Chondrocyte (in vitro differentiated cells): ENCODE measurements at places on chromosomes 4 and X. TPM values are rescaled to one million over a fixed set of nuclear protein-coding genes. Genes with fewer than 3 reads are reported as not detected.

DNA sequence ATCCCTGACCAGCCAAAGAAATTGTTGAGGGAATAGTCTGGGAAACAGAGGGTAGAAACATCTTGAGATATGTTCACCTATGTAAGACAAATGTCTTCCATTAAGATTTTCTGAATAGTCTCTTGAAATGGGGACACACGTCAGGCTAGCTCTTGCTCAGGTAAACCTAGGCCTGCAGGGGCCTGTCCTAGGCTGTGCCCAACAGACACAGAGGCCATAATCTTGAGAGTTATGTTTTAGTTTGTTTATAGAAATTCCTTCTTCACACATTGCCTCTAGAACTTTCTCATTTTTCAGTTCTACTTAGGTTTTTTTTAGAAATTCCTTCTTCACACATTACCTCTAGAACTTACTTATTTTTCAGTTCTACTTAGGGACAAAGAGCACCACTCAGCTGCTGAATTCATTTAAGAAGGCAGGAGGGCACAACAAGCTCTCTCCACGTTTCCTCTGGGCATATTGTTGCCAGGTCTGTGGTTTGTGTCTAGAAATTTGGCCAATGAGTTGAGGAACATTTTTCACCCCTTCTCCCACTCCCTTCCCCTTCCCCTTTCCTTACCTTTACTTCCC is 94.9 kb downstream of the ARHGAP24 start:
- no peaks in the 10 kb centered on the region for H3K36me3 ChIP-seq
- no peak overlapping the region for H3K27ac ChIP-seq
- H3K27me3 ChIP-seq = no peaks in the 10 kb centered on the region
- no peaks in the 10 kb centered on the region for H3K4me1 ChIP-seq

DNA sequence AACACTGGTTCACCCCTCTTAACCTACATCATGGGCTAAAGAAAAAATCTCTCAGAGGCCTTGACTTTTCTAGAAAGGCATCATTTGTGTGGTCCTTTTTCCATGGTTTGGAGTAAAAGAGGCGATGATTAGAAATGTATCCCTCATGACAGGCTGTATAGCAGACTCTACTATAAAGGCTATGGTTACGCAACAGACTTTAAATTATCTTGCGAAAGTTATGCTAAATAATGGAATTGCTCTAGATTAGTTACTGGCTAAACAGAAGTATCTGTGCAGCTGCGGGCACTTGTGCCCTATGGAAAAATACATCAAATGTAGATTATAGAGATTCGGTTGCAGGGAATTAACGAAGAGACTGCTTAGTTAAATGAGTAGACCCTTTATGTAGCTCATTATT is 101.6 kb downstream of the TMEM47 start:
- no peaks in the 10 kb centered on the region for H3K36me3 ChIP-seq
- no peak overlapping the region for H3K27ac ChIP-seq
- no peak overlapping the region for H3K4me3 ChIP-seq
- H3K4me1 ChIP-seq = no peaks in the 10 kb centered on the region

DNA sequence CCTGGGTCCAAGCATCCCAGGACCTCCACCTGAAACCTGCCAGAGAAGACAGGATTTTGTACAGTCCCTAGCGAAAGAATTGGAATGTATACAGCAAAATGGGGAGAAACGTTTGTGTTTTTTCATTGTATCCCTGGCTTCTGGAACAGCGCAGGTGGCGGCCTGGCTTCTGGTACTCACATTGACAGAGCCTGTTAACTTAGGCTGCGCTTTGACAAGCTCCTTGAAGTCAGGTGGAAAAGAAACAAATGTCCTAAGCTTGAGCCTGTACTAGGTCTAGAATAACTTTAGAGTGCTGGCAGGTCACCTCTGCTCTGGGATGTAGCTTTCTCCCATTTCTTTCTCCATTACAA is 343.7 kb upstream of the KLF3 start:
- H3K27ac ChIP-seq = peak overlapping the region; percentile 88
- no peak for DNase-seq
- H3K4me3 ChIP-seq = no peak overlapping the region

Gene FGF16
- not detected in 3 replicates for total RNA-seq

Gene SRPX2
- 10.0 to 21.1 TPM (median 10.8 TPM) in 3 replicates for total RNA-seq

GRCh38 chr4:30802622-30803323 is 82.6 kb downstream of the PCDH7 start:
- DNase-seq = no peak
- peaks cover 28% of the 10 kb centered on the region for H3K4me1 ChIP-seq
- H3K4me3 ChIP-seq = peak overlapping the region; percentile 4
- peak overlapping the region; percentile 85 for H3K27ac ChIP-seq
- H3K27me3 ChIP-seq = no peaks in the 10 kb centered on the region

DNA sequence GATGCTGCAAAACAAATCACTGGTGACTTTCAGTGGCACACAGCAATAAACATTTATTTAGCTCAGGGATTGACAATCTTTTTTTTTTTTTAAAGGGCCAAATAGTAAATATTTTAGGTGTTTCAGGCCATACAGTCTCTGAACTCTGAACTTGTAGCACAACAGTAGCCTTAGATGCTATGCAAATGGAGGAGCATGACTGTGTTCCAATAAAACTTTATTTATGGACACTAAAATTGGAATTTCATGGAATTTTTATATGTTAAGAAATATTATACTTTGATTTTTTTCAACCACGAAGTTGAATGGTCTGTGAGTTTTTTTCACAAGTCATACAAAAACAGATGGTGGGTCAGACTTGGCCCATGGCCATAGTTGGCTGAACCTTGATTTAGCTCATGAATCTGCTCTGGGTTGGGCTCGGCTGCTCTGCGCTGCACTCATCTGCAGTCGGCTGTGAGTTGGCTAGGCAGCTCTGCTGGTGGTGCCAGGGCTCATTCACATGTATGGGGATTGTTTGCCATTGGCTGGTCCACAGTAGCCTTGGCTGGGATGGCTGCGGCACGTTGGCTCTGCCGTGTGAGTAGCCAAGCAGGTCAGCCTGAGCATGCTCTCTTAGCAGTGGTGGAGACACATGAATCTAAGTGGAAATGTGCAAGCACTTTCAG is 231.7 kb upstream of the PGRMC2 start:
- H3K27ac ChIP-seq = peak overlapping the region; percentile 94
- no peak overlapping the region for H3K4me3 ChIP-seq
- peaks cover 2% of the 10 kb centered on the region for H3K36me3 ChIP-seq
- H3K27me3 ChIP-seq = no peaks in the 10 kb centered on the region

DNA sequence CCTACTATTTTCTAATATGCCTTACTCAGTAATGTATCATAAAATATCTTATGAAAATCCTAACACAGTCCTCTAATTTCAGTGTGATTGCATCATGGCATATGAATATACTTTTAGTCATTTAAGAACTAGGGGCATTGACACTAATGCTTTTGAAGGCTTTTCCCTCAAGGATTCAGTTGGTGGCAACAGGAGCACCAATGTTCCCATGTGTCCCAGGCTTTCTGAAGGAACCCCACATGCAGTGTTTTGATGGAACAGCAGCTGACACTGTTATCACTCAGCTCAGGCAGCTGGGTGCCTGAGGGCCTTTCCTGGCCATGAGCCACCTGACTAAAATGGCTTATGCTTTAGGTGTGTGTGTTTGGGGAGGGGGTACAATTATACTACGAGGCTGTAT is 348.3 kb downstream of the ARHGAP24 start:
- peak overlapping the region; percentile 99 for H3K27ac ChIP-seq
- peaks cover 3% of the 10 kb centered on the region for H3K36me3 ChIP-seq
- no peak for DNase-seq
- H3K4me3 ChIP-seq = no peak overlapping the region
- no peaks in the 10 kb centered on the region for H3K27me3 ChIP-seq

Gene MORC4
- 31.2 to 35.6 TPM (median 33.8 TPM) in 3 replicates for total RNA-seq

DNA sequence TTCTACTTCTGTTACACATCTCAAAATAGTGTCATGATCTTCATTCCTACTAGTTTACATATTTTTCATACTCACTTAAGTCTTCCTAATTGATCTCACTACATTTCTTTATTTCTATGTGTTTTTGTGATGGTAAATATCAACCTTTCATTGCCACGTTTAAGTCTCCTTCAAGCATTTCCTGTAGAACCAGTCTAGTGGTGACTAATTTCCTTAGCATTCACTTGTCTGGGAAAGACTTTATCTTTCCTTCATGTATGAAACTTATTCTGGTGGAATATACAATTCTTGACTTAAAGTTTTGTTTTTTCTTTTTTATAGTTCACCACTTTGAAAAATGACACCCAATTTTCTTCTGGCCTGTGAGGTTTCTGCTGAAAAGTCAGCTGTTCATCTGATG is 181.4 kb upstream of the NEIL3 start:
- no peak overlapping the region for H3K4me3 ChIP-seq
- no peaks in the 10 kb centered on the region for H3K27me3 ChIP-seq
- peaks cover 12% of the 10 kb centered on the region for H3K4me1 ChIP-seq
- H3K27ac ChIP-seq = peak overlapping the region; percentile 65

DNA sequence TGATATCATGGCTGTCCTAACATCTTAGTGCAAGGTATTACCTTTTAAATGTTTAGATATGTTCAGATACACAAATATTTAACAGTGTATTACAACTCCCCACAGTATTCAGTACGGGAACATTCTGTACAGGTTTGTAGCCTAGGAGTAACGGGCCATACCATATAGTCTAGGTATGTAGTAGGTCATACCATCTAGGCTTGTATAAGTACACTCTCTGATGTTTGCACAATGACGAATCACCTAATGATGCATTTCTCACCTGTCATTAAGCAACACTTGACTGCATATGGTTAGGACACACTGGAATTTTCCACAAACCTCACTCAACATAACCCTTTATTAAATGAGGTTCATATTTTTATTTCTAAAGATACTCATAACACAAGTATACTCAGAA is 67.7 kb downstream of the THOC2 start:
- H3K4me1 ChIP-seq = peaks cover 10% of the 10 kb centered on the region
- no peak overlapping the region for H3K4me3 ChIP-seq
- DNase-seq = no peak
- peaks cover 7% of the 10 kb centered on the region for H3K36me3 ChIP-seq
- peak overlapping the region; percentile 0 for H3K27ac ChIP-seq

DNA sequence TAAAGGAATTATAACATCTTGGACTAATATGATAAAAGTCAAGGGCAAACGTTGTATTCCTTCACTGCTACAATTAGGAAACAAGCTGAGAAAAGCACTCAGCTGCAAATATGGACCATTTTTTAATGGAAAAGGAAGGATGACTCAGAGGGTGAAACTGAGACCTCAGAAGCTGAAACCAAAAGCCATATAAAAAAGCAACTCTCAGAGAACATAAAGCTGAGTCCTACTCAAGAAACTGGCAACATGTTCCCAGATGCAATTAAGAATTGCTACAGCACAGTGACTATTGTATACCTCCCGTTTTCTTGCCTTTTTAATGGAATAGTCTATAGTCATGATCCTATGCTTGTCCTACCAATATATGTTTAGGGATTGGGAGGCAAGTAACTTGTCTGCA is 1106.4 kb upstream of the INTU start:
- H3K27ac ChIP-seq = no peak overlapping the region
- H3K27me3 ChIP-seq = no peaks in the 10 kb centered on the region
- H3K4me3 ChIP-seq = no peak overlapping the region

DNA sequence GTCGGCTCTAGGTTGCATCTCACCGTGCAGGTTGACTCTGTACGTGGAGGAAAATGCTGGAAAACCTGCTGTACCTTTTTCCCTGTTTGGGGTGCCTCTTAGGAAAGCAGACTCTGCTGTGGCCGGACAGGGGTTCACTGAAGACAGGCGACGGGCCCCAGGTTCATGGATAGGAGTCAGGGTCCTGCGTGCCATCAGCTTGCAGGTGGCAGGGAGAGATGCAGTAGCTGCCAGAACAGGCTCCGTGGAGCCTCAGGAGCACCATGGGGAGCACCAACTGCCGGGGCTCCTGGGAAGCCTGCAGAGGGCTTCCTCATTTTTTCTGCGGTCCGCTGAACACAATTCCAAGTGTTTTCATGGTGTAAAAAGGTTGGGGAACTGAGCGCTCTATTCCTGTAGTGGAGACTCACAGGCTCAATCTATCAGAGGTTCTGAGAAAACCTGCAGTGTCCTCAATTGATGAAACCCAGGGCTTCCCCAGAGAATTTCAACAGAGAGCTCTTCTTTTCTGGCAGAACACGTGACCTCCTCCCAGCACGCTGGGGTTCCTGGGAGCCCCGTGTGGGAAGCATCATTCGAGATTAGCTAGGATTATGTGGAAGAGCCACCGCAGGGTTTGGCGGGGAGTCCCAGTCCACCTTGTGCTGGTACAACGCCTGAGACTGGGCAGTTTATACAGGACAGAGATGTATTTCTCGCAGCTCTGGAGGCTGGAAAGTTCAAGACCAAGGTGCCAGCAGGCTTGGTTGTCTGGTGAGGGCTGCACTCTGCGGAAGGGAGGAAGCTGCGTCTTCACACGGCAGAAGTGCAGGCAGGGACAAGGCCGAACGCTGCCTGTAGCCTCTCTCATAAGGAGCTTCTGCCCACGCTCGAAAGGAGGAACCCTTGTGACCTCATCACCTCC is 1.6 kb downstream of the HTRA3 start:
- DNase-seq = no peak
- H3K36me3 ChIP-seq = no peaks in the 10 kb centered on the region

Gene SULT1B1
- total RNA-seq = 0.15 to 0.52 TPM (median 0.51 TPM) in 3 replicates

Gene TCP11X2
- not detected in 3 replicates for total RNA-seq

Gene C4orf51
- not detected in 3 replicates for total RNA-seq

Gene ETDA
- not detected in 3 replicates for total RNA-seq

DNA sequence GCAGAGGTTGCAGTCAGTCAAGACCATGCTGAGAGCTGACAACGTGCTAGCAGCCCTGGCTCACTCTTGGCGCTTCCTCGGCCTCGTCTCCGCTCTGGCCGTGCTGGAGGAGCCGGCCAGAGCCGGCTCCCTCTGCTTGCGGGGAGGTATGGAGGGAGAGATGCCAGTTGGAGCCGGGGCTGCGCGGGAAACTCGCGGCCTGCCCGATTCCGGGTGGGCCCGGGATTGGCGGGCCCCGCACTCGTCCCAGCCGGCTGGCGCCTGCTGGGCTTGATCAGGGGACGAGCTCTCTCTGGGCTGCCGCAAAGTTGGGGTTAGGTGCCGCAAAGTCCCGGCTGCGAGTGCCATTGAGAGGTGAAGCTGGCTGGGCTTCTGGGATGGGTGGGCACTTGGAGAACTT is 27.8 kb upstream of the SHISA3 start:
- no peaks in the 10 kb centered on the region for H3K4me1 ChIP-seq
- no peak overlapping the region for H3K4me3 ChIP-seq
- no peak for DNase-seq

- no peak overlapping the region for H3K4me3 ChIP-seq
- no peaks in the 10 kb centered on the region for H3K27me3 ChIP-seq
- no peaks in the 10 kb centered on the region for H3K36me3 ChIP-seq
- H3K27ac ChIP-seq = peak overlapping the region; percentile 99
- H3K4me1 ChIP-seq = peaks cover 32% of the 10 kb centered on the region
Measured at GRCh38 chr4:185566425-185566824, 31.1 kb upstream of the PDLIM3 start.

Gene UBA6
- total RNA-seq = 61.7 to 78.5 TPM (median 68.0 TPM) in 3 replicates

DNA sequence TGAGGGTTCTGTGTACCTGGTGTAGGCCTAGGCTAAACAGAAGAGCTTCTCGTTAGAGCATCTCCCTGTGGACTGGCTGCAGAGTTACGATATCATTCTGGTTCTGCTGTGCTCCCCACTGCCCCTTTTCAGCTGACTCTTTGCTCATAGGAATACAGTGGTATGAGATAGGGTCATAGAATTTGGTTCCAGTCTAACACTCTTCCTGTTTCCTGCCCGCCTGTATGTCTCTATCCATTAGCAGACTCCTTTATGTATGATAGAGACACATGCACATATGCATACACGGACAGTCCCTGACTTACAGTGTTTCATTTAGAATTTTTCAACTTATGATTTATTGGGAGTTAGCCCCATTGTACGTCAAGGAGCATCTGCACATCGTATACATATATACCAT is 15.3 kb downstream of the RNF4 start:
- H3K27me3 ChIP-seq = no peaks in the 10 kb centered on the region
- H3K4me3 ChIP-seq = no peak overlapping the region
- H3K36me3 ChIP-seq = no peaks in the 10 kb centered on the region
- H3K27ac ChIP-seq = no peak overlapping the region
- no peak for DNase-seq

Gene MAGEA9B
- not detected in 3 replicates for total RNA-seq
